Dermis blood vessel endothelial cell (primary cell): ENCODE measurements at places on chromosomes 11 and 22. TPM values are rescaled to one million over a fixed set of nuclear protein-coding genes. Genes with fewer than 3 reads are reported as not detected.

DNA sequence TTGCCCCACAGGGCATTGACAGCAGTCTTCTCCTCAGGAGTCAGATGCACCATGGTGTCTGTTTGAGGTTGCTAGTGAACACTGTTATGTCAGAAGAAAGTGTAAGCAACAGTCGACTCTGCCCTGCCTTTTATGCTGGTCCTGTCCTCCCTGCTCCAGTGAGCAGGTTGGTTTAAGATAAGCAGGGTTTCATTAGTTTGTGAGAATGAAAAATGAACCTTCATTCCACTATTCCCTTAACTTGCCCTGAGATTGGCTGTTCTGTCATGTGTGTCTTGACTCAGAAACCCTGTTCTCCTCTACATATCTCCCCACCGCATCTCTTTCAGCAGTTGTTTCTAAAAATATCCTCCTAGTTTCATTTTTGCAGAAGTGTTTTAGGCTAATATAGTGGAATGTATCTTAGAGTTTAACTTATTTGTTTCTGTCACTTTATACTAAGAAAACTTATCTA lies at the start of gene HBD:
HBD (minus strand) TSS at position 103 of the 454 bp plus-strand sequence; CDS start at position 53, 50 bp downstream.
- DNase-seq: no peak

The ZNHIT2 gene
- 8.1 and 13.1 TPM in 2 replicates for total RNA-seq

GRCh38 chr22:49660321-49660720 lies 167.4 kb downstream of the BRD1 start:
- no peak for DNase-seq

DNA sequence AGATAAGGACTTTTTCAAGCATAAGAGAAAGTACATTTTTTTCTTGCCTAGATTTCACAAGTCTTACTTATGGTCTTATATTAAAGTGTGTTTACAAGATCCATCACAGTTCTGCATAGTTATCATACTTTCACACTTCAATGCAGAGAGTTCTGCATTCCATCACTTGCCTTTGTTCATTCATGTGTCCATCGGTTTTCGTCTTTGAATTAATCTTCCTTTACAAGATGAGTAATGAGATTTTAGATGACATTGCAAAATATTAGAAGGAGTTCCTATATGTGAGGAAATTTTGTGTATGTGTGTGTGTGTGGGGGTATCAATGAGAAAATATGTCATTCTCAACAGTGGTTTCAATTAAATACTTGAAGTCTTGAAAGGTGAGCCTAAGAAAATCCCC lies 98.1 kb upstream of the GUCY1A2 start:
- no peak for DNase-seq

- no peak for DNase-seq
Observed at GRCh38 chr11:107263844-107264563, 193.6 kb downstream of the CWF19L2 start.

- no peak for DNase-seq
Observed at GRCh38 chr11:134347441-134347840, 15.7 kb downstream of the GLB1L2 start.

The TPBGL gene
- total RNA-seq: 0.17 TPM in 1 of 2 replicates, not detected in the other

The OR8D4 gene
- not detected in 2 replicates for total RNA-seq

DNA sequence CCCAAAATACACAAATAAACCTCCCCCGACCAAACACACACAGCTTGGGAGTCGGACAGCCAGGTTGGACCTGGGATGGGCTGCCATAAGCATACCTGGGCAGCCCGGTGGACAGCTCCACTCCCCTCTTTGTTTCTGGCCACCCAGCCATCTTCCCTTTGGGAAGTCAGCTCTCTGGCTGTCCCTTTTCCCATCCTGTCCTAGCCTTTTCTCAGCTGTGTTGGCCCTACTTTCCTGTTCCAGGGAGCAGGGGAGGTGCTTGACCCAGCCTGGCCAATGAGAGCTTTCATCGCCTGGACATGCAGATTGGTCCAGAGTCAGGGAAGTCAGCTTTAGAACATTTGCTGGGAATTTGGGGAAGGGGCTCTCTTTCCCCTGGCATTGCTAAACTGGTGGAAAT lies 68.7 kb upstream of the NECTIN1 start:
- no peak for DNase-seq

The MEI1 gene
- total RNA-seq: 0.51 and 2.0 TPM in 2 replicates
